ENCODE measurements at places on chromosomes 2 and 18.

DNA sequence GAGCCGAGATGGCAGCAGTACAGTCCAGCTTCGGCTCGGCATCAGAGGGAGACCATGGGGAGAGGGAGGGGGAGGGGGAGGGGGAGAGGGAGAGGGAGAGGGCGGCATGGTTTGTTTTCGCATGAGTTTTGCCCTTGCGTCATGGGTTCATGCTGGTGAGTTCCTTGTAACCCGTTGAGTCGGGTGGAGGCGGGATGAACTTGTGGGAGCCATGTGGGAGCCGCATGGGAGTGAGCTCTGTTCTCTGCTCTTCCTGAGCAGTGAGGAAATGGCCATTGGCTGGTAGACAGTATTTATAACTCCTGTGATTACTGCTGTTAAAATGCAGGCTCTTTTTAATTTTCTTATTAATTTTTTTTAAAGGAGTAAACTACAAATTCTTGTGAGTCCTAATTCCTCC, 108.0 kb downstream of the CEP192 start:
- DNase-seq = no peak

DNA sequence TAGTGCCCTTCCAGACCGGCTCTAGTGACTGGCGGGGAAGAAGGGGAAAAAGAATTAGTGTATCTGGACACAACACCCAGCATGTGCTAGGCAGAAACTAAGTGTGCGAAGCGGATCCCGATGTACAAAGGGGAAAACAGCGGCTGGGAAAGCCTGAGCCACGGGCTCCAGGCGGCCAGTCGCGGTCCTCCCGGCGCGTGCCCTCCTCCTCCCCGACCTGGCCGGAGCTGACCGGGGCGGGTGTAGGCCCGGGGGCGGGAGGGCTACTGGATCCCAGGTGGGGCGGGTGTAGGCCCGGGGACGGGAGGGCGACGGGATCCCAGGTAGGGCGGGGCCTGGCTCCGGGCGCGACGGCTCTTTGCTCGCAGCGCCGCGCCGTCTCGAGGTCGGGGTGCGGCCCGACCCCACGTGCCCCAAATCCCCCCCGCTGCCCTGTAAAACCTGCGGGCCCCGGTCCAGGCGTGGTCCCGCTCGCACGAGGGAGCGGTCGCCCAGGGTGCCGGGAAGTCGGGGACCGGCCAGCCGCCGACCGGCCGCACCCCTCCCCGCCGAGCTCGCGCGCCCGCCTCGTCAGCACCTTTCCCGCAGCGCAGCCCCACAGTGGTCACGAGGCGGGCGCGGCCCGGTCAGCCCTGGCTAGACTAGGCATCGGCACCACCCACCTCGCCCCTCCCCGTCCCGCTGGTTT, 48.8 kb downstream of the C2orf42 start:
- DNase-seq = no peak

GRCh38 chr2:232421189-232421785, 14.6 kb downstream of the ALPG start:
- no peak for DNase-seq

- DNase-seq = no peak
Observed at GRCh38 chr2:203631068-203631757, 75.2 kb upstream of the CD28 start.

- DNase-seq = no peak
Observed at GRCh38 chr2:214706986-214707385, 102.5 kb downstream of the BARD1 start.

- DNase-seq = no peak
Observed at GRCh38 chr2:200534572-200534971, 8.6 kb downstream of the SGO2 start.

DNA sequence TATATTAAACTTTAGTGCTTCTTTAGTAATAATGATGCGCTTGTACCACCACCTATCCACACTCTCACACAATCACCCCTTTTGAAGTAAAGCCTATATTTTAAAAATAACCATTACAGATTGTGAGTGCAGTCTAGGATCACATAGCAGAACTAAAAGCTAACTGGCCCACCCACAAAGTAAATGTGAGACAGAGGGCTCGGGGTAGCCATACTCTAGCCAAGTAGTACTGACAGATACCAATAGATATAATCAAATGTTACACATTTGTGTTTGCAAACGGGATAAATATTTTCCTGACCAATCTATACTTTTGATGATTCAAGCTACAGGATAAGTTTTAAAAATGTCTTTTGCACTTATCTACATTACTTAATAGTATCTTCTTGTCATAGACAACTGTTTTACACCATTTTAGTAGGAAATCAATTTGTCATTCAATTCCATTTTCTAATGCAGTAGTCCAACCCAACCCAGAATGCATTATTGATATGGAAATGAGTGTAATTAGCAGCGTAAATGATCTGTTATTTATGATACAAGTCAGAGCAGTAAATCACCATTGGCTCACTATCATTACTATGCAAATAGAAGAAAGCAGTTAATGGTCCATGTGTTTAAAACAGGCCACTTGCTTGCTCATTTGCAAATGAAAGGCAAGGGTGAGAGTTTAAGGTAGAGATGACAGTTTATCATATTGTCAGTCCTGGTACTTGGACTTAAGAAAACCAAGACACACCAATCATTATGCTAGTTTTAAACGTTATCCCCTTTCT, 111.8 kb downstream of the ERBB4 start:
- DNase-seq = no peak

DNA sequence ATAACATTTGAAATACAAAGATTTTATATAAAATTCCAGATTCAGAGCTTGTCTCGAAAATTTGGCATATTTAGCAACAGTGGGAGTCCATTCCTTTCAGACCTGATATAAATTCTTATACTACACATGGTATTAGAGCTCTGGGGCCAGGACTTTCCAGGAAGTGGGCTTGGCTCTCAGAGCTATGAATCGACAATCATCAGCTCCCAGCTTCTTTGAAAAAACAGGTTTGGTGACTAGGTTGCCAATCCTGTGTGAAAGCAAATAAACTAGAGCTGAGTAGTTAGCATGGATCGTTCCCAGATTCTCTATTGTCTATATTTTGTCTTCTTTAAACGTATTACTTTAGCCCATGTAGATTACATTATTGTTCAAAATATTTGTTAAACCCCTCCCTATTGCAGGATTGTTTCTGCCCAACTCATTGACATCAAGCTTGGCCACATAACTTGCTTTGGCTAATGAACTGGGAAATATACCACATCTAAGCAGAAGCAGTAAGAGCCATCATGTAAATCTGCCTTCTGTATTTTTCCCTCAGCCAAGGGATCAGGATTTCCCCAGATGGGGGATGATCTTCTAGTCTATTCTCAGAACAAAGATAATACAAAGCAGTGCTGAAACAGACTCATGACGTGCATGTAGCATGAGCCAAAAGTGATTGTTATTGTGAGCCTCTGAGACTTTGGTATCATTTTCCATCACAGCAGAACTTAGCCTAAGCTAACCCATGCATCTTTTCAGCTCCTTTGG, 105.4 kb downstream of the KCNH7 start:
- DNase-seq = no peak

DNA sequence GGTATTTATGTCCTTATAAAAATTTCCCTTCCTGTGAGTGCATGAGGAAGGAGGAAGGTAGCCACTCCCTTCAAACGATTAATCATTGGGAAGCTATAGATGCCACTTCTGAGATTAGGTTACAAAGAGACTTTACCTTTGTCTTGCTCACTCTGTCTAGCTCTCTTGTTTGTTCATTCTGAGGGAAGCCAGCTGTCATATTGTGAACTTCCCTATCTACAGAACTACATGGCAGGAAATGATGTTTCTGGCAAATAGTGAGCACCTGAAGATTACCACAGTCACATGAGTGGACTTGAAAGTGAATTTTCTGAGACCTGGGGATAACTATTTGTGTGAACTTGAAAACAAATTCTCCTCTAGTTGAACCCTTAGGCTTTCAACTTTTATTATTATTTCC, 776.8 kb downstream of the CCDC85A start:
- DNase-seq = no peak

DNA sequence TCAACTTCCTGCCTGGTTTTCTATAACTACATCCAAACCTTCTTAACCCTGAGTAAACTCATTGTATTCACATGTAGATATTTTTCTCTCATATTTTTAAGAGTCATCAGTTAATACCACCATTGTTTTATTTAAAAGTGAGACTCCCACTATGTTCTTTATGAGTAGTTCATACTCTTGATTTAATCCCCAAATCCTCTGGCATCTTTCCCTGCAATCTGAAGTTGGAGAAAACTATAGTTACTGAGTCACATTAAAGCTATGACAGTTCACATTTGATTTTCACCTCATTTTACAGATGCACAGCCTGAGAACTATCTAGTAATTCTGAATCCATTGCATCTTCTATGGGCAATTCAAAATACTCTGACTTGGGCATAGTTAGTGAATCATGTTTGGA, 1358.7 kb upstream of the NRXN1 start:
- no peak for DNase-seq

DNA sequence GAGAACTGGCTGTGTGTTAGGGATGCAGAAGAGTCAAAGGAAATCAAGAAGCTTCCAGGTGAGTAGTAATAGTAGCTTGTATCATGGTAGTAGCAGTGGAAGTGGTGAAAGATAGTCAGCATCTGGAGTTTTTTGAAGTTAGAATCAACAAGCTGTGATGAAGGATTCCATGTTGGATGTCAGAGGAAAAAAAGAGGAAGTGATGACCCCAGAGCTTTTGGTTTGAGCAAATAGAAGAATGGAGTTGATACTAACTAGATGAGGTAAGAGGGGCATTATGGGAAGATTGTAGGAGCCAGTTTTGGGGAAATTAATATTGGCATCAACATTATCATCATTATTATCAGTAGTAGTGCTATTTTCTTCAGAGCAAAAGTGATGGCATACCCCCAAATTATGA, 542.2 kb downstream of the XIRP2 start:
- no peak for DNase-seq

GRCh38 chr2:29236074-29236473, 120.9 kb downstream of the CLIP4 start:
- no peak for DNase-seq

DNA sequence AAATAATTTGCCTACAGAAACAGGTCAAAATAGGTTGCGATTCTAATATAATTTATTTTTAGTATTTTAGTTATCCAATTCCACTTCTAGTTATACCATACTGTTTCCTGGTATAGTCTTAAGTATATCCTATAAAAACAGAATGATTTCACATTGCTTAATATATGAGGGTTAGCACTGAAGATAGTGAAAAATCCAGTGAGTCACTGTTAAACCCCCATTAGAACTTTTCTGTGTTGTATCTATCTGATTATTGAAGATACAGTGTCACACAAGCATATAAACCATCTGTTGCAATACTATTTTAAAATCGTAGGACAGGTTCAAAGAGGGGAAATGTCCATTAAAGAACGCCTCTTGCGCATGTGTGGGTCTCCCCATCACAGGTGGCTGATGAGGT, 110.0 kb downstream of the FEZ2 start:
- no peak for DNase-seq

GRCh38 chr2:178075006-178075326, 2.4 kb upstream of the PDE11A start:
- no peak for DNase-seq

DNA sequence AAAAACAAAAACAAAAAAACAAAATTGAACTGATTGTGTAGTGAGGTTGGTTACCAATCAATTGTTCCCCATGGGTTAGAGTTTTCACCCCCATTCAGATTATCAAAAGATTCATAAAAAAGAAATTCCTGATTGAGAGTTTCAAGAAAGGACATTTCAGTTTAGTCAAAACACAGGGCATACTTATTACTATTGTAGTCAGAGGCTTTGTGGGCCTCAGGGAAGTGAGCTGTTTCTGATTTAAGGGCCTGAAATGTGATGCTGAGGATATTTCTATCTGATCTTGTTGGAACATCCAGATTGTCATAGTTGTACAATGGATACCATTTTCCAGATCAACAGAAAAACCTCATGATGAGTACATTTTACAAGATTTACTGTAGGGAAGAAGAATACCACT, 368.1 kb upstream of the NETO1 start:
- no peak for DNase-seq

GRCh38 chr2:230798769-230799399, 65.9 kb upstream of the ITM2C start:
- DNase-seq = no peak

DNA sequence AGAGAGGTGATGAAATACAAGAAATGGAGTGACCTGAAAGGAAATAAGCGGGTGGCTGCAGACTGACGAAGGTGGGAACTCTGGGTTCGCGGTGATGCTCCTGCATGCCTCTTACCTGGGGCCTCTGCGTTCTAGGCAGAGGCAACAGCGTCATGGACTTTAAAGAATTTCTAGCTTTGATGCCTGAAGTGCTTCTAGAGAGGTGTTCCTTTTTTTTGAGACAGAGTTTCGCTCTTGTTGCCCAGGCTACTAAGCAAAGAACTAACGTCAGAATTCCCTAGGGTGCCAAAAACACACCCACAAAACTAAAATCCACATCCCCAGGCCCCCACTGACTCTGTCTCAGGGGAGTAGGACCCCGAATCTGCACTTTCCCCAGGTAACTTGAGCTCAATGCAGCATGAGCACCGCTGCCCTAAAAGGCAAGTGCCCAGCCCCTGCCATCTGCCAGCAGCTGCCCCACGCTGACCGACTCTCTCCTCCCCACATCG, 110.5 kb upstream of the ID2 start:
- no peak for DNase-seq

- DNase-seq = no peak
Observed at GRCh38 chr18:44946529-44947113, 265.9 kb downstream of the SETBP1 start.

GRCh38 chr2:204065566-204065965, 129.0 kb downstream of the ICOS start:
- no peak for DNase-seq

- no peak for DNase-seq
Observed at GRCh38 chr2:46353509-46353908, 56.3 kb downstream of the EPAS1 start.

DNA sequence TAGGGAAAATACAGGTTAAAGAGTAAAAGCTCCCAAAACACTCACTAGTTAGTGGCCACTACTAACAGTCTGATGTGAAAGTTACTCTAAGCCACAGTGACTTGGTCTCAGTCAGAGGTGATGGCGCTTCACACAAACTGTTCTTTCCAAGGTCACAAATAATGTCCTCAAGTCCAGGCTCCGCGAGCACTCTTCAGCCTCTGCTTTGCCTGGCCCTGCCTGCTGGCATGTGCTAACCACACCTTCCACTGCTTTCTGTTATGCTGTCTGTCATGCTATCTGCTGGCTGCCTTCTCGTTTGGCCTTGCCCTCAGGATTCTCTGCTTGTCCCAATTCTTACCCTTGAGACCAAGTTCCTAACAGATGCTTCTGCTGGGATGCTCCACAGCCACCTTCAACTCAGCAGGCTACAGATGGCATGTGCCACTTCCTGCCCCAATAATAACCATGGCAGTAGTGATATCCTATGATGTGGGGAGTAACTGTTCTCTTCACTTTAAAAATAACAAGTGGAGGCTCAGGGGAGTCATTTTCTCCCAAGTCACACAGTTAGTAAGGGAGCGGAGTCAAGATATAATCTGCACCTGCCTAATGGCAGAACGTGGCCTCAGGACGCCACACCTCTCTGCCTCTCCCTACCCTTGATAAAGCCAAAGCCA, 75.7 kb downstream of the ZAP70 start:
- no peak for DNase-seq

GRCh38 chr2:205166745-205167144, 515.6 kb upstream of the NRP2 start:
- no peak for DNase-seq
